ENCODE measurements at places on chromosomes 12 and 14. TPM values are rescaled to one million over a fixed set of nuclear protein-coding genes. Genes with fewer than 3 reads are reported as not detected.
A peak's percentile ranks its signal among the peaks of the same experiment; 100 is the strongest.

DNA sequence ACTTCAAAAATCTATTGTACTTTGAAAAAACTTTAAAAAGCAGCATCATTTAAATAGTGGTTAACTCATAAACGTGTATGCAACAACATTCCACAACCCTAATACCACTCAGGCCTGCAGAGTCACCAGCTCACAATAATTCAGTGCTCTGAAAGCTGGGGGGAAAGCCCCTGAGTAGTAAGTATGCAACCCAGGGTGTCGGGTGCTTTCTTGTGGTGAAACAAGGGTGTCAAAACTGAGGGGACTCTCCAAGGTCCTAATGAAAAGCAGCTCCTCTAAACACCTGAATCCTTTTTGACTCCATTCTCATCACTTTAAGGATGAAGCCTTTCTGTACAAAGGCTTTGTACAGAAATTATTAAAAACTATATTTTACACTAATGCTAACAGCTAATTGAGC, 33.7 kb downstream of the FGFR1OP2 start:
- DNase-seq, result no peak

DNA sequence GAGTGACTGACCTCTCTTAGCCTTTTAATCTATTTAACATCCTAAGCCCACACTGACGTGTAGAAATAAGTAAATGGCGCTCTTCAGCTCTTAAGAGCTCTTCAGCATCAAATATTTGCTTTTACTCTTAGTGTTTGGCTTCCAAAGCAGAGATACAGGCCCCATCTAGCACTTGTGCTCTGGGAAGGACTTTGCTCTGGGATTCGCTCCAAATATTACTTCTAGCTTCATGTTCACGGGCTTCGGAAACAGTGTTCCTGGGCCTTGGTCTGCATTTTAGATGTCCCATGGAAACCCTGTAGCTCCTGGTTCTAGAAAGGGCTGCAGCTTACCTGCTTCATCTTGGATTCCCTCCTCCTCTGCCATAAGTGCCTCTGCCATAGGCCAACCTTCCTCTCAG, 2.7 kb upstream of the NKX2-8 start:
- DNase-seq, result no peak

GRCh38 chr12:116216022-116216756, 61.3 kb downstream of the MED13L start:
- DNase-seq, result no peak

DNA sequence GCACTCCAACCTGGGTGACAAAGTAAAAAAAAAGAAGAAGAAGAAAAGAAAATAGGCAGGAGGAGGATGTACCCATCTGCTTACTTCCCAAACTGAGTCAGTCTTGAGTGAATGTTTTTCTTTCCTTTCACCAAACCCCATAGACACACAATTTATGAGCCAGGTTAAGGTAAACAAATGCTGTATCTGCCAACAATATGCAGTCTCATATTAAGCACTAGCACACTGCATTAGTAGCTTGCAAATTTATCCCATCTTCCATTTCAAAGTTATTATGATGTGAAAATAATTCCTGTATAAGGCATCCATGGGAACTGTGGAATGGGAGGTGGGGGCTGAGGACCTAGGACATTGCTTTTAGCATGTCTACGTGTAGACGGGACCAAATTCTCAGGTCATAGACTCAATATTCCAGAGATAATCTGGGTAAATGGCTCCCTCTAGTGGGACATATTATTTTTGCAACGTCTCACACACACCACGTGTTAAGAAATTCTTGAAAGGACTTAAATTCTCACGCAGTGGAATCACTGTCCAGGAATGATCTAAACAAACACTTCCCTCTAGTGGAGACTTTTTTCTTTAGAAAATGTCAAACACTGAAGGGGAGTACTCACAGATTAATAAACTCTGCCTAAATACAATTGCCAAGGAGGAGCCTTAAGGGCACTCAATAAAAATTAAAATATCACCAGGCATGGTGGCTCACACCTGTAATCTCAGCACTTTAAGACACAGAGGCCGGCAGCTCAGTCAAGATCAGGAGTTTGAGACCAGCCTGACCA, 17.1 kb upstream of the OR10P1 start:
- DNase-seq, result peak; percentile 96

GRCh38 chr12:122250047-122250446, 16.2 kb downstream of the VPS33A start:
- no peak for DNase-seq

DNA sequence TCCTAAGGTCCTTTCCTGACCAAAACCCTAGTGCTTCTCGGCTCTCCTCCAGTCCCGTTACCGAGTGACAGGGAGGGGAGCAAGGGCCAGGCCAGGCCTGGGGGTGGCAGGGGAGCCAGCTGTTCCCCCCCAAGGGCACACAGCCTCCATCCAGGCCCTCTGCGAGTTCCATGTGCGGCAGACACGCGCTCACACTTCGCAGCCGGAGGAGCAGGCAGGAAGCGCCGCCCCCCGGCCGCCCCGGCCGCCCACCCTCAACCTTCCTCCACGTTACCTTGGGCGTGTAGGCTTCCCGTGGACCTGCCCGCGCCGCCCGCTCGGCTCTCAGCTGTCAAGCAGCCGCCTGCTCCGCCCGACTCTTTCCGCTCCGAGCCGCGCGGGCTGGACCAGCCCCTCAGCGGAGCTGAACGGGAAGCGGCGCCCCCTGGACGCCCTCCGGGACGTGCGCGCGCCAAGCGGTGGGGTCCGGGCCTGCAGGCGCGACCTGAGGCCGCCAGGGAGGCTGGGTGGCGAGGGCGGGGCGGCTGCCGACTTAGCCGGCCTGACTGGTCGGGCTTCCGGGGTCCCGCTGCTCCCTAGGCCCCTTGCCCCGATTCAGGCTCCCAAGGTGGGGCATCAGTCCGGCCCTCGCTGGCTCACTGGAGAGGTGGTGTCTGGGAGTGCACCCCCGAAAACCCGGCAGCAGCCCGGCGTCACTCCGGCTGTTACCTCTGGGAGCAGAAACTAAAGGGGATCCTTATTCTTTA, at the start of gene CRACR2A:
Gene CRACR2A, minus strand, starts transcription at position 369 of the 746 bp plus-strand sequence. CDS start 56,110 bp downstream, outside the sequence.
- DNase-seq, result peak; percentile 55

DNA sequence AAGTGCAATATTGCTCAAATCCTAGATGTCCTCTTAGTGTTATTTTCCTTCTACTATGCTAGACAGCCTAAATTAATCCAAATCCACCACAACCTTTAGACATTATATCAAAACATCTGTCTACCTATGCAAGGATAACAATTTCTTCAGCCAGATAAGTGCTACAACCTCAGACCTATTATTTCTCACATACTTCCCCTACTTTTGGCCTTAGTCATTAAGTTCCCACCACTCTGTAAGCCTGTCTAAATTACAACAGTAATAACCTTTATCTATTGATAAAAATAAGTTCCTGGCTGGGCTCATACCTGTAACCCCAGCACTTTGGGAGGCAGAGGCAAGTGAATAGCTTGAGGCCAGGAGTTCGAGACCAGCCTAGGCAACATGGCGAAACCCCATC, 74.0 kb downstream of the KIF21A start:
- DNase-seq, result no peak

- no peak for DNase-seq
Observed at GRCh38 chr12:103962493-103962892, 3.2 kb upstream of the TDG start.

DNA sequence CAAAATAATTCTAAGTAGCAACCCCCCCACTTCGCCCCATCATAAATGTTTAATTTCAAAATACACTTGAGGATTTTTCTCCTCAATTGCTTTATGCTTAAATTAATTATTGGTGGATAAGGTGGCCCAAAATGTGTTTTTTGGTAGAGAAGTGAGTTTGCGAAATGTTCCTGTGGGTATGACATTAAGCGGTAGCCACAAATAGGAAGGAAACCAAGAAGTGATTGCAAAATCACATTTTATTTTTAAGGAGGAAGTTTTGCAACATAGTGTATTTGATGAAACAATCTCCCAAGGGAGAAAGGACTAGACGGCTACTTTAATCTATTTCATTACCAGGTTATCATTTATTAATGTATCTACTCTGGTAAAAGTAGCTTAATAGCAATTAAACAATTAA, 25.5 kb downstream of the SLC25A3 start:
- DNase-seq, result peak; percentile 76

DNA sequence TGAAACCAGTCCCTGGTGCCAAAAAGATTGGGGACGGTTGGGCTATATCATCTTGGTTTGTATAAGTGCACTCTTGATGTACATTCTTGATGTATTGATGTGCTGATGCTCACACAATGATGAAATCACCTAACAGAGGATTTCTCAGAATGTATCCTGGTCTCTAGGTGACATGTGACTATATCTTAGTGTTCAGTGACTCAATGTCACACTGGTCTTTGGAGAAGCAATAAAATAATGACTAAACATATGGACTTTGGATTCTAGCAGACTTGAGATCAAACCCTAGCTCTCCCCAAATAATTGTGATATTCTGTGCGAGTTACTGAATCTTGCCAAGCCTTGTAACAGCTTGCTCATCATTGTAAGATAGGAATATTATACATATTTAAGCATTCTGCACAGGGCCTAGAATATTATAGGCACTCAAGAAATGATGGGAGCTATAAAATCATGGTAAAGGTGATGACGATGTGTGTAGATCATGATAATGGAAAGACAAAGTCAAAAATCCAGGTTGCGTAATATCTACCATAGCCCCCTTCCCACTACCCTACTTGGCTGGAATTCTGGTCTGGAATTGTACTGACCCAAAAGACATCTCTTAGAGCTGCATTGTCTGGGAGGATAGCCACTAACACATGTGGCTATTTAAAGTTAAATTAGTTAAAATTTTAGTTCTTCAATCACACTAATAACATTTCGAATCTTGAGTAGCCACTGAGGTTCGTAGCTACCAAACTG, 117.6 kb upstream of the PWP1 start:
- DNase-seq, result no peak

DNA sequence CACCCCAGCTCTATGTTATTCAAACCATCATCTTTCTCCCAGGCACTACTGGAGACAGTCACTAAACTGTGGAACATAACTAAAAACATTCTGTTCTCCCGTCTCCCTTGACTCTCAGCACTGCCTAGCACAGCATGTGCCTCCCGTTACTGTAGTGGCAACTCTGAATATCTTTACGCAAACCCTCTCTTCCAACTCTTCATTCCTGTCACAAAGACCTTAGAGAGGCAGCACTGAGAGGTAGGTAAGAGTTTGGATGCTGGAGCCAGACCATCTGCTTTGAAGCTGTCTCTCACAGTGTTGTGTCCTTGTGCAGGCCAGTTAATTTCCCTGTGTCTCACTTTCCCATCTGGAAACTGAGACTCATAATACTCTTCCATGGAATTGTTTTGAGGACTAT, 108.1 kb downstream of the DIP2B start:
- no peak for DNase-seq

DNA sequence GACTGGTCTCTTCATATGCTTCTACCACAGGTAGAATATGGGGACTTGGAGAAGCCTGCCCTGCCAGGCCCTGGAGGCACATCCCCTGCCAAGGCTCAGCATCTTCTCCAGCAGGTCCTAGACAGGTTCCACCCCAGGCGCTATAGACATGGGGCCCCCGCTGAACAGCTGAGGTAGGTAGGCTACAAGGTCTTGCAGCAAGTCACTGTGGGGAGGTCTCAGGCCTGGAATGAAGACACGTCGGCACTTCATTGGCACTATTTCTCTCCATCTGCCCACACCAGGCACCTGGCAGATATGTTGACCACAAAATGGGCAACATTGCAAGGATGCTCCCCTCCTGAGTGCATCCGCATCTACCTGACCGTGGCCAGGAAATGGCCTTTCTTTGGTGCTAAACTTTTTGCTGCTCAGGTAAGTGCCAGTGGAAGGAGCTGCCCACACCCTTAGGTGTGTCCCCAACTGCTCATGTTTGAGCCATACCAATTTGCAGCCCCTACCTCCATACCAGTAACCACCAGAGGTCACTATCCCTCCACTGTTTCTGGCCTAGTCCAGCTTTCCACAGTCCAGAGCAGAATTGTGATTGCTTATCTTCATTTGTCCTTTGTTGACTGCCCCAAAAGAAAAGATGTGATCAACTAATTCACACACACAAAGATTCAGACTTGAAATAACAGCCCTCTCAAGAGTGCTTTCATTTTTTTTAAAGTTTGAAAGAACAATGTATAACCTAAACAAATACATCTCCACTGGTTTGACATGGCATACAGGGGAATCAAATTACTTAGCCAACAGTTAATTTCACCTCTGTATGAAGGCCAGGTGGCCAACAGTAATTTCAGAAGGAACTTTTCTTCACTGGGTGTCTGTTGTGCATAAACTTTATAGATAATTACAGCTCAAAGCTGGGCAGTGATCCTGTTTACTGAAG, 16.1 kb downstream of the PIGH start:
- DNase-seq, result peak; percentile 62

DNA sequence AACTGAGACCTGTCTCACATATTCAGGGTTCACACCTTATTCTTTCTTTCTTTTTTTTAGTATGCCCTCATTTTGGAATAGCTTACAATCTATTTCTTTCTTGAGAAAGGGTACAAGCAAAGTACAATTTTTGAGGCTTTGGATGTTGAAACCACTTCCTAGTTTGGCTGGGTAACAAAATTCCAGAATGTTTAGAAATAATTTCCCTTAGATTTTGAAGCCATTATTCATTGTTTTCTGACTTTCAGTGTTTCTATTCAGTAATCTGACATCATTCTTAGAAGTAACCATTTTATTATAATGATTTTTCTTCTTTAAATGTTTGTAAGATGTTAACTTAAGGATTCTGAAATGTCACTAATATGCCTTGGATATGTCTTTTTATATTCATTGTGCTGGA, 28.2 kb downstream of the ST8SIA1 start:
- DNase-seq, result peak; percentile 61

- DNase-seq, result no peak
Observed at GRCh38 chr14:105099778-105100177, 34.5 kb upstream of the GPR132 start.

DNA sequence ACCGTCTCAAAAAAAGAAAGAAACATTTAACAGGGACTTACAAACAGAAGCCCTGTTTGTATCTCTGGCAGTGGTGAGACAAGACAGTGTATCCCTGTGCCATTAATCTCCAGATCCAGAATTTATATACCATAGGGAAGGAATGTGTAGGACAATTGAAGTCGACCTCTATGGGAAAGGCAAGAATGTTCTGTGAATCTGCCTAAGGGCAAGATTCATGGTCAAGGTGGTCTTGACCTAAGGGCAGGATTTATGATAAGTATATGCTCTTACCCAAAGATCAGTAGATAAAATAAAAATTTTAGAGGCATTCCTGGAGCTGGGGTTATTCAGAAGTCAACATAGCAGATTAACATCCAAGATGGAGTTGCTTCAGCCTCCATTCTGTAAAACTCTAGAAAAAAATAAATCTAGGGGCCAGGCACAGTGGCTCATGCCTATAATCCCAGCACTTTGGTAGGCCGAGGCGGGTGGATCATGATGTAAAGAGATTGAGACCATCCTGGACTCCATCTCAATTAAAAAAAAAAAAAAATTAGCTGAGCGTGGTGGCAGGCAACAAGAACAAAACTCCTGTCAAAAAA, 21.0 kb upstream of the SP1 start:
- DNase-seq, result no peak

GRCh38 chr12:8590842-8591545, 21.7 kb downstream of the AICDA start:
- DNase-seq, result no peak

GRCh38 chr12:107654873-107655272, 30.7 kb upstream of the PWP1 start:
- no peak for DNase-seq

The GLT8D2 gene
- 46.0 TPM for total RNA-seq

The XPOT gene
- total RNA-seq, result 131 TPM

The PLD4 gene
- 0.16 TPM for total RNA-seq

The TAS2R8 gene
- 0.45 TPM for total RNA-seq

The RAB35 gene
- 8.0 TPM for total RNA-seq

The STON2 gene
- total RNA-seq, result 3.3 TPM

The PZP gene
- total RNA-seq, result not detected

Data from fibroblast of the aortic adventitia (primary cell).